ENCODE measurements at places on chromosomes 4 and X. TPM values are rescaled to one million over a fixed set of nuclear protein-coding genes. Genes with fewer than 3 reads are reported as not detected.

The SYTL4 gene
- total RNA-seq: 14.4 TPM

The ADAM29 gene
- not detected for total RNA-seq

The PLXNB3 gene
- 18.0 TPM for total RNA-seq

GRCh38 chr4:124810827-124811226 lies 98.3 kb upstream of the ANKRD50 start:
- DNase-seq: no peak

DNA sequence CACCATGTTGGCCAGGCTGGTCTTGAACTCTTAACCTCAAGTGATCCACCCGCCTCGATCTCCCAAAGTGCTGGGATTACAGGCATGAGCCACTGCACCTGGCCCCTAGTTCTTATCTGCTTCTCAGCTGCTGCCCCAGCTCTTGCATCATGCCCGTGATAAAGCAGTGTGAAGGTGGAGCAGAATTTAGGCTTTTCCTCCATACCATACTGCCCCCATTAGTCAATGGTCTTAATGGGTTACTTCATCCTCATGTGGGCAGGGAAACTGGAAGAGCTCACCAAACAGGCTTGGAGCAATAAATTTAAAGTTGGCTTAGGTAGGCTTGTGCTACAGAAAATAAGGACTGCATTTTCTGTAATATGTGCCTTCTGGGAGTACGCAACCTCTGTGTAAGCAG lies 636.9 kb upstream of the BOD1L1 start:
- no peak for DNase-seq

DNA sequence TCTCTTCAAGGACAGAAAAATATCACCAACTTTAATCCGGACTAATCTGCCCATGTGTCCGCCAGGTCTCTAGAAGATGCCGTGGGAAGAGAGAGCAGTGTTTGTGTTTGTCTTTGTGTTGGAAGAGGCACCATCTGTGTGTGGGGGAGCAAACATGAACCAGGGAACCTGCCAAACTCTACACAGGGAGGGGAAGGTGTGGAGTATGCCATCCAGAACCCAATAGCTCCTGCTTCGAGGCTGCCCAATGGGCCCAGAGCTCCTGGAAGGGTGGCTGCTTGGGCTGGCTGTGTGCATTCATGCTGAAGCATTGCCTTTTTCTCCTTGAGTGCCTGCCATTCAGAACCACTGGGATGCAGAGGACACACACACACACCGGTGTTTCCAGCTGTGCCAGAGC lies 536.2 kb downstream of the MID1IP1 start:
- no peak for DNase-seq

DNA sequence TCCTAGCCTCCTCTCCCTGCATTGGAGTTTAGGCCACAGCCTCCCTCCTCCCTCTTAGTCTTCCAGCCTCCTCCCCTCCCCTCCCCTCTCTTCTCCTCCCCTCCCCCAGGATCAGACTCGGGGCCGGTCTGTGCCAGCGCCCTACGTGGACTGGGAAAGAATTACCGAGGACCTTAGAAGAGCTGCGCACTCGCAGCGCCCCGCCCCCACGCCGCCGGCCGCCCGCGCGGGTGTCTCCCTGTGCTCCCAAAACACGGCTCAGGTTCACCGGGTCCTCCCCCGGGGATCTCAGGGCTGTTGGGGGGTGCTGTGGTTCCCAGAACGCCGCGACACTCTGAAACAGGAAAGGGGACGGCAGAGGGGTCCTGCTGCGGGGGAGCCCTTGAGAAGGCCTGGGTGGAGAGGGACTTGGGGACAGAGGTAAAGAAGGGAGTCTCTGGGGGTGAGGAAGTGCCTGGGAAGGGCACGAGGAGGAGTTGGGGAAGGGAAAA lies 122.3 kb upstream of the TBL1X start:
- peak; percentile 94 for DNase-seq

GRCh38 chr4:86529436-86529835 lies 64.7 kb upstream of the PTPN13 start:
- no peak for DNase-seq
